NCI-H1417 treated with DMSO at 0.1 percent for 48 hours (cell line): ENCODE measurements at places on chromosomes 2 and 18.

DNA sequence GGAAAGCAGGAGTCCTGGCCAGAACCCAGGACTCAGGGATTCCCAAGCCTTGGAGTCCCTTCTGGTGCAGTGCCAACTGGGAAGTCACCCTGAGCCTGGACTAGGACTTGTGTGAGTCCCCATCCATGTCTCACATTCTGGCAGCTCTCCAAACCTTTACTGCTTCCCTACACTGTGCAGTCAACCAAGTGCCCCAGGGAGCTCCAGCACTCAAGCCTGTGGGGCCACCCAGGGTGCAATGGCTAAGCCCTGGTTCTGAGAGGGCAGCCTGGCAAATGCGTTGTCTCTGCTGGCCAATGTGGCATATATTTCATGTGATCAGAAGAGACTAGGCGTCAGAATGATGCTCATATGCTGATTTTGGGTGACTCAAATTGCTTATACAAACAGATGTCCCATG, 223.4 kb downstream of the SP3 start:
- no peak for DNase-seq

GRCh38 chr18:76757335-76757734, 65.0 kb upstream of the ZNF236 start:
- no peak for DNase-seq

GRCh38 chr2:75226099-75226498, 26.8 kb upstream of the TACR1 start:
- DNase-seq: no peak

DNA sequence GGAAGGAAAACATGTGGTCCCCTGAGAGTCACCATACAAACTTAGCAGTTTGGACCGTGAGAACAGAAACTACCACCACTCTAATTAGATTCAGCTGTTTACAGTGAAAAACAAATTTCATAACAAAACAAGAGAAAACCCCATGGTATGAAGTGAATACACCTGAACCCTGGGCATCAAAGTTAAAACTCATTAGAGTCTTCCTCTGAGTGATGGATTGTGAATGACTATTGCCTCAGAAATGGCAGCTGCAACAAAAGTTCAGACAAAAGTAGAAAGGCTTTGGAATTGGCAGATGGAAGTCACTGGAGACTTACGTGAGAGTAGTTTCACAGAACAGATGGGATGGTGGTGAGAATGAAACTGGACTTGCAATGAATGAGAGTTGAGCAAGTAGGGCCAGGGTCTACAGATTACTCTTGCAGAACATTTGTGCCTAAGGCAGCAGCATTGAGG, 98.0 kb downstream of the AAK1 start:
- no peak for DNase-seq

- no peak for DNase-seq
Observed at GRCh38 chr2:226669249-226669648, 130.4 kb downstream of the IRS1 start.

DNA sequence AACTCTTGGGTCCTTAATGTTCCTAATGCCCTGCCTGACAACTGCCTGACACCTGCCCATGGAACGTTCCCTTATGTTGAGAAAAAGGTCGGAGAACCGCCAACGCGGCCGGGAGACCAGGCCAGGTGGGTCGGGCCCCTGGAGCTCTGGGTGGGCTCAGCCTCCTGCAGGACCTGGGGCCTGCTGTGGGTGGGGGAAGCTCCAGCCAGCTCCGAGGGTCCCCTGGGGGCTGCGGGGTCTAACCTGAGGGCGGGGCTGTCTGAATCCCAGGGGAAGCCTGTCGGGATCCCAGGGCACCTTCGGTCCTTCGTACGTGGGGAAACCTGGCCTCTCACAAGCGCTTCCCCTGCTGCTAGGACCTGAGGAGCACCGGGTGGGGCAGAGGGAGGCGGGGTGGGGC, 296.0 kb downstream of the NDUFA10 start:
- DNase-seq: no peak

DNA sequence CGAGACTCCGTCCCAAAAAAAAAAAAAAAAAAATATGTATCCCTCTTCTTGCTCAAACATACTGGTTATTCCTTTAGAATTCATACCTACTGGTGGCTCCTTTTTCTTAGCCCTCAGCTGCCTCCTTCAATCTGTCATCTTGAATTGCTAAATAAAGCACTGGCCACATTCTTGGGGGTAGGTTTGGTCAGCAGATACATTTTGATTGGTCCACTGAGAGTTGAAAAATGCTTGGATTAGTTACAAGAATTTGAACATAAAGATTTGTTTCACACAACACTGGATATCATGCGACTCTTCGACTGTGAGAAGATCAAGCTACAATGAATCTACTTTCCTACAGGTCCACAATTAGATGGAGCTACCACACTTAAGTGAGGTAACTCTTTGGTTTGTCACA, 906.1 kb upstream of the SLC39A10 start:
- DNase-seq: no peak

DNA sequence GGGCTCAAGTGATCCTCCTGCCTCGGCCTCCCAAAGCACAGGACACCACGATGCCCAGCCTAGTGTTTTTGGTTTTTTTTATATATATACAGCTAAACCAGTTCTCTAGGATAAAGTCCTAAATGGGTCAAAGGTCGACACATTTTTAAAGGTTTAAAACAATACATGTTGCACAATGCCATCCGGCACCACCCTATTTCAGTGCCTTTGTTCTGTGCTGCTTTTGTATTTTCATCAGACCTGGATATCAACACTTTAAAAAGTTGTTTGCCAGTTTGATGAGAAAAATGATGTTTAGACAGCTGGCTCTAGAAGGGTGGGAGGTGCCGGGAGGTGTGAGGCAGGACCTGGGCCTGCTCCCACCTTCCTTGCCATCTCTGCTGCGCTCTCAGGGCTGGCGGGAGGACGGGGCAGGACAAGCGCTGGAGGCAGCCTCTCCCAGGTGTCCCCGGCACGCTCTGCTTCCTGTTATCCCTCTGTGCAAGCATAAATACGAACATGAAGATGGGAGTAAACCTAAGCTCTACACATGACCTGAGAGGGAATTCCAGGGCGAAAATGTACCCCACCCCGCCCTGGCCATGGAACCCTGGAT, 103.7 kb downstream of the HS6ST1 start:
- no peak for DNase-seq

- DNase-seq: no peak
Observed at GRCh38 chr18:24976502-24976901, 375.5 kb downstream of the ZNF521 start.

DNA sequence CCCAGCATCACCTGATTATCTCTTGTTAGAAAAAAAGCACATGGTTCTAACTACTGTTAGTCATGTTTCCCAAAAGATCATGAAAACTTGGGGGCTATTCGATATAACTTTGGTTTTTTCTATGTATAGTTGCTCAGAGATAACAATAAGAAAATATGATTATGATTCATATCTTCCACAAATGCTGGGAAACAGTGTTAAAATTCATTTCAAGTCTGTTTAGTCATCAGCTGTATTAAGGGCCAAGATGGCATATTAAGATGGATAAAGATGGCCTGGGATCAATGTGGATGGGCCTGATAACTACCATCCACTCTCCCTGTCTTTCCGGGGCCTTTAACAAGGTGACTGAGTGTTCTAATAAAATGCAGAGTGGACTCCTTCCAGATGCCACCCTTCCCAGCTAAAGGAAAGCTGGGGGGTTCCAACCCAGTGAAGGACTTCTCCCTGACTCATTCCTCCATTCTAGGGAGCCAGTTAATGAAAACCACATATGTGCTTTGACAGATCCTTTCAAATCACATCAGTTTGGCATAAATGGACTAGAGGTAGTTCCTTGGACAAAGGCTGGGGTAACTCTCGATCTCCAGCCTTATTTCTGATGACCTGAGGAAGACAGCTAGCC, 221.6 kb downstream of the VAPA start:
- DNase-seq: no peak

GRCh38 chr2:190670182-190670946, 21.5 kb downstream of the NAB1 start:
- no peak for DNase-seq

GRCh38 chr2:218329826-218330593, 26.6 kb upstream of the CATIP start:
- DNase-seq: no peak

GRCh38 chr2:108936076-108936864, 52.8 kb downstream of the EDAR start:
- DNase-seq: no peak

DNA sequence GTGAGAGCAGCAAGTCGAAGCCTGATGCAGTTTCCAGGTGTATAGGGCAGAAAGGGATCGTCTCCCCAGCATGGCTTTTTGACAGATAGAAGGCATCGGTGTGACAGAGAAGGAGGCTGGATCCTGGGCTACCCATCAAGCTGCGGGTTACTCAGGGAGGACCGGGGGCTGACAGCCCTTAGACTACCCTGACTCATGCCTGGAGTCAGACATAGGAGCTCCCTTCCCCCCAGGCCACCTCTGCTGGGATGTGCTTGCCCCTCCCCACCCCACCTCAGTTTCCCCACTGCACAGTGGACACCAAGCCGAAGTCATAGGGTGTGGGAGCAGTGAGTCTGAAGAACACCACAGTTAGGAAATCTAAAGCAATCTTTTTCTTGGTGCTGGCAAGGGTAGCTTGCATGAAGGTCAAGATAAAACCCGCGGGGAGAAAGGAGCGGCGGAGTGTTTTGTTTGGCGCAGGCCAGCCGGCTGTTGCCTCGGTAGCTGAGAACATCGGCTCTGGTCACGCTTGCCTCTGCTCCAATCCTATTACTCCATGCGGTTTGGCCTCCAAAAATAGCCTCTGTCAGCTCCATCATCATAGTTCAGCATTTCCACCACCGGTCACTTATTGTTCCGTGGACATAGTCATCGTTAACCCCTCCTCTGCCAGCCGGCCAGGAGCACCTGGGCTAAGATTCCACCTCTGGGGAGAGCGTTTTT, 169.2 kb upstream of the GLI2 start:
- DNase-seq: no peak

GRCh38 chr2:240155048-240155744, 14.7 kb upstream of the OTOS start:
- DNase-seq: no peak

- no peak for DNase-seq
Observed at GRCh38 chr18:59846814-59847490, 52.8 kb upstream of the PMAIP1 start.

- DNase-seq: no peak
Observed at GRCh38 chr18:37537868-37538525, 27.6 kb downstream of the CELF4 start.

DNA sequence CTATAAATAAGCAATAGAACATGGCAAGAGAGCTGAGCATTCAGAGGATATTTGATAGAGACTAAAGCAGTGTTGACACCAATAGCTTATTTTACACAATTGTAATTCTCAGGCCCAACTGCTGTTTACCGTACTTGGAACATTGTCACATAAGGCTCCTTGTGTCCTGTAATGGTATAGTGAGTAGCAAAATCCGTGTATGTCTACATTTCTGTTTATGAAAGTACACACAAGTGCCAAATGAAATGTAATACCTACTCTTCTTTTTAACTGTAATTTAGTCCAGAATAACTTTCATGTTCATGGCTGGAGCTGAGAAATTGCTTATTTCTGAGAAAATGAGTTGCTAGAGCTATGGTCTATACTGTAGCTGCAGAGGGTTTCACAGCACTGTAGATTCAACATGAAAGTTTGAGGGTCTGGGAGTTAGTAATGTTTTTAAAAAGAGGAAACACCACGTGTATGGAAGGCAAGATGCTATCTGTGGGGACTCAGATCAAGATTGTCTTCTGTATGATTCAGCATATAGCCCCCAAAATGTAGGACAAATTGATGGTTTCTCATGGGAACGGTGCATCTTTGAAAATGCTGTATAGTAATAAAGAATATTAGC, 110.2 kb upstream of the NOSTRIN start:
- DNase-seq: no peak

DNA sequence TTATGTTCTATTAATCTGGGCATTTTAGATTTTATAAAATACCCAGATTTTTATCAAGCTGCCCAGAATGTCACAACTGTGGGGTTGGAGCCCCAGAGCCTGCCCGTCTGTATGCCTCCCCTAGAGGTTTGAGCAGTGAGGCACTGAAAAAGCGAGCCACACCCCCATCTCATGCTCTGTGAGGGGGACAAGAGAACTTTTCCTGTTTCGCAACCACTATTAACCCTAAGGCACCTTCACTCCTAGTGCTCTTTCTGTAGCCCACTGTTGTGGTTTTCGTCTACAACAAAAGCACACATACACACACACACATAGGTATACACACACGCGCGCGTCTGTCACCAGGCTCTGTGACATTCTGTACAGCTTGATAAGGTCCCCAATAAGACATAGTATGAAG, 38.0 kb downstream of the DCDC2C start:
- DNase-seq: no peak

- no peak for DNase-seq
Observed at GRCh38 chr18:9714266-9715087, 6.4 kb downstream of the RAB31 start.

- peak; percentile 7 for DNase-seq
Observed at GRCh38 chr18:11937874-11938478, 29.9 kb upstream of the MPPE1 start.

- no peak for DNase-seq
Observed at GRCh38 chr18:37307181-37307580, 258.4 kb downstream of the CELF4 start.

- no peak for DNase-seq
Observed at GRCh38 chr2:207153266-207153975, 12.3 kb downstream of the KLF7 start.

GRCh38 chr18:58316396-58317342, 272.6 kb downstream of the NEDD4L start:
- no peak for DNase-seq

- no peak for DNase-seq
Observed at GRCh38 chr2:214376618-214377285, 34.1 kb upstream of the VWC2L start.

GRCh38 chr2:64137567-64137966, 6.7 kb downstream of the PELI1 start:
- DNase-seq: no peak

GRCh38 chr2:38581193-38582147, 21.3 kb downstream of the HNRNPLL start:
- peak; percentile 29 for DNase-seq

DNA sequence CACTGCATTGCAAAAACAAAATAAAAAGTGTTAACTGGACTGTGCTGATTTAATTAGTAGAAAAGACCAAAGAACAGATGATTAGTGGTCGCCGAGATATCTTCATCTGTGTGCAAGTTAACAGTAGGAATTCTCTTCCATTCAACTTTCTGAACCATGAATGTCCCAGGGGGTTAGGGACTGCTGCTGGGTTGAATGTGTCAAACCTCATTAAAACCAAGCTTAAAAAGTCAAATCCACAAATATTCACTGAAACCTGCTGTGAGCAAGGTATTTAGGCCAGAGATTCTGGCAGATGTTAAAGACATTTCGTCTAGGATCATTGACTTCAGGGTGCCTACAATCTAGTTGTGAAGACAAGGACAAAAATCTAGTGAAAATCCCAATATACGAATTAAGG, 58.7 kb downstream of the STPG4 start:
- no peak for DNase-seq

DNA sequence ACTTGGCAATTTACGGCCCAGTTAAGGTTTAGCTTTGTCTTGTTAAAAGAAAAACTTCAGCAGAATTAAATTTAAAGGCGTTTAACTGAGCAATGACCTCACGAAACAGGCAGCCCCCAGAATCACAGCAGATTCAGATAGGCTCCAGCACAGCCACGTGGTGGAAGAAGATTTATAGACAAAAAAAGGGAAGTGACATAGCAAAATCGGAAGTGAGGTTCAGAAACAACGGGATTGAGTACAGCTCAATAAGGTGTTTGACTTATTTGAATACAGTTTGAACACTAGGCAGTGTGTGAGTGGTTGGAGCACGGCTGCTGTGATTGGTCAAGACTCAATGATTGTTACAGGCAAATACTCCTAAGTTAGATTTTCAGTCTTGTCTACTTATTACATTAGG, 79.8 kb downstream of the MOGAT1 start:
- DNase-seq: no peak
